ENCODE measurements at places on chromosomes 2 and 18.

- DNase-seq: no peak
Measured at GRCh38 chr2:207229161-207229560, 63.4 kb upstream of the KLF7 start.

DNA sequence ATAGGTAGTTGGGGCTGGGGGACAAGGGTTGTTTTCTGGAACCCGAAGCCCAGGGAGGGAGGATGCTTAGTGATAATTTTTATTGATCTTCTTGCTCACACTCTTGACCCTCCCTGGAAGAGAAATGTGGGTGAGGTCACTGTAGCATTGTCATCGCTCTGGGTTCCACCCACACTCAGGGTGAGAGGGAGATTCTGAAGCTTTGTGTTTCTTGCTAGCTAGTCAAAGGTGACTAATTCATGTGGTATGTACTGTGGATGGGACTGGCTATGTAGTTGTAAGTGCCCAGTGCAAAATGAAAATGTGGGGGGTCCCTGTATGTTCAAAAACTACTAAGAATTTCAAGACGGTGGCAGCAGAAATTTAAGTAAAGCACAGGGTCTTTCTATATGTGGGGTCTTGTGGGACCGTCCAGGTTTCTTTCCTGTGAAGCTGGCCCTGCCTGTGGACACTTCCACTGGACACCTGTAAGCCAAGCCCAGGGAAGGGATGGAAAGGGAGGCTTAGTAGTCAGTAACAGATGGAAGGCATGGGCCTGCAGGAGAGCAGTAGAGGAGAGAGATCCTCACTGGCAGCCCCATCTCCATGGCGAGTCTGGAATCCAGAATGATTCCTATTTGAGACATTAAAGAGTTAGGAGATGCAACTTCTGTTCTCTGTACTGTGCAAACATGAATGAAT is 35.0 kb downstream of the TSN start:
- DNase-seq: no peak

DNA sequence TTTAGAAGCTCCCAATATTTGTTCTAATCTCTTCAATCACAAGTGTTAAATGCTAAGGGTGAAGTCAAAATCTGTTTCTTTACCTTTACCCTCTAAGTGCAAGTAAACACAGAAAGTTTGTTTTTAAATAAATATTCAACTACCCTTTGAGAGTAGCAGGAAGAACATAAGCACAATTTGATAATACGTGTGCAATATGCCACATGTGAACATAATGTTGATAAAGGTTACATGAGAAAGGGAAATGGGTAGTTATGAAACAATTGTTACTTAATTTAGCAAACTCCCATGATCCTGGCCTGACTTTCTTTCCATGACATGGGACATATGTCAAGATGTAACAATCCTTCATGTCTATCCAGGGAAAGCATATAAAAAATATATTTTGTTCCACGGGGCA is 7.1 kb downstream of the SPRED2 start:
- no peak for DNase-seq

- DNase-seq: no peak
Measured at GRCh38 chr2:10228611-10229365, 73.9 kb upstream of the HPCAL1 start.

- DNase-seq: no peak
Measured at GRCh38 chr18:75213611-75214331, 3.2 kb downstream of the TSHZ1 start.

GRCh38 chr2:10940596-10940995 is 28.9 kb downstream of the KCNF1 start:
- no peak for DNase-seq

Measured in activated naive CD4-positive, alpha-beta T cell treated with Interleukin-2 at 50 U/mL for 16 hours (primary cell).